Nephron progenitor cell (in vitro differentiated cells): ENCODE measurements at places on chromosomes 5 and 9.
A peak's percentile ranks its signal among the peaks of the same experiment; 100 is the strongest.

- DNase-seq, result no peak
These were observed 153.8 kb upstream of the FST start for GRCh38 chr5:53326424-53327153.

DNA sequence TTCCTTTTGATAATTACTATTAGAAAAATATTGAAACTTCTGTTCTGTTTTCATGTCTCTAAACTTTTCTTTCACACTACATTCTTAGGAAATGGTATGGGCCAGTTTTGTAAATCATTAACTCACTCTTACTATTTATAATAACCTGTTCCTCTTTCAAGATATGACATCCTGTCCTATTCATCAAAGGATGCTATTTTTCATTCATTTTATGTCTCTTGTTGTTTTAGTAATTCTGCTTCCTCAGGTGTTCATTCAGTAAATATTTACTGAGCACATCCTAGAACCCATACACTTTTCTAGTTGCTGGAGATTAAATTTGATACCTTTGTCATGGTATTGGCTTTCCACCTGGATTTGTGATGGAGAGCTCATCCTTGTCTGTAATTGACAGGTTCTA lies 58.0 kb downstream of the GDA start:
- no peak for DNase-seq

GRCh38 chr9:2466703-2467102 lies 154.9 kb upstream of the VLDLR start:
- peak; percentile 43 for DNase-seq

DNA sequence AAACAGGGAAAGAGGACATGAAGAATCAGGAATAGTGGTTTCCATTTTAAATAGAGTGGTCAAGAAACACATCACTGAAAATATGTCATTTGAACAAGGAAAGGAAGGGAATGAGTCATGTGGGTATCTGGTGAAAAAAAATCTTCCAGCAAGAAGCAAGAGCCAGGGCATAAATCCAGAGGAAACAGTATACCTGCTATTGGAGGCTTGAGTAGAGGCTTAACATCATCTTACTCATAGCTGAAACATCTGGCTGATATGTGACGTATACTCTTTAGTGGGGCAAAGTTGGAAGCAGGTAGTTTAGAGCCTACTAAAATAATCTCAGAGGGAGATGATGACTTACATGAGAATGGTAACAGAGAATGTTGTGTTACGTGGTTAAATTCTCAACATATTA lies 517.2 kb downstream of the CAAP1 start:
- no peak for DNase-seq

- DNase-seq, result no peak
These were observed 1020.4 kb downstream of the CDH18 start for GRCh38 chr5:18967637-18968036.

DNA sequence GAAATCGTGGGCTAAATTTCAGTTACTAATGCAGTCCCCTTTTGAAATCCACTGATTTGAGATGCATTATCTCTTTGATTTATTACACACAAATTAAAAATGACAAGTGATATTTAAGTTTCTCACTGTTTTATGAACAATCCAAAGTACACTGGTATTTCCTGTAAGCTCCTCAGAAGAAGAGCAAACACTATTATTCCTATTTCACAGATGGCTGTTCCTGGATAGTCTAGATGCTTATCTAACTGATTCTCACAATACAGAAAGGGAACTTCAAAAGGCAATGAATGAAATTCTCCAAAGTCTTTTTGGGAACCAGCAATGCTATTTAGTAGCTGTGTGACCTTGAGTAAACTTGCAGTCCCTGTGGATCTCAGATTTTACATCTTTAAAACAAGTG lies 404.7 kb upstream of the DAB2 start:
- no peak for DNase-seq

DNA sequence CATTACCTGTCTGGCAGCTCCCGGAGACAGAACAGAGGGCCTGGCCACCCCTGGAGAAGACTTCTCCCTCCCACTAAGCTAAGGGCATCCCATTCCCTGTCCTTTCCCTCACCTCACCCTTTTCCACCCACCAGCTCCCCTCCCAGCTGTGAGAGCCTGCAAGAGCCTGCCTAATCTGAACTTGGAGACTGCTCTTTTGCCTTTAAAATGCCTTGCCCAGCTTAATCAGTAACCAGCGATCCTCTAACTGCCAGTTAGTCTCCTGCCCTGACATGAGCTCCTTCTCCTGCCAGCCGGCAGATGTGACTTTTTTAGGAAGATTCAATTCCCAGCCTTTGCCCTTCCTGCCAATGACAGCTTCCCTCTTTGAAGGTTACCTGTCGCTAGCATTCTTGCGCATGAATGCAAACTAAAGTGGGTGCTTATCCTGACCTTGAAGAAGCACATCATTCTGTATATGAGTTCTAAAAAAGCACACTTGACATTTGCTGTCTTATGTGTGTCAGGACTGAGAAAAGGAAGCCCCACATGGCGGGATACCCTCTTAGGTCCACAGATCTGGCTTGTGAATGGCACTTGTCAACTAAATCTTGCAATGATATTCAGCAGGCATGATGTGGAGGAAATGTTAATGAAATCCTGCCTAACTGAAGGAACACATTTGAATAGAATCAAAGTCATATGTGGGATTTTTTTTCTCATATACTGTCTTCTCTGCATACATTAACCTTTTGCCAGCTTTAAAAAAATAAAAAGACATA lies 411.2 kb upstream of the SLC30A5 start:
- DNase-seq, result no peak
